ENCODE measurements at places on chromosomes 2 and 18.
A peak's percentile ranks its signal among the peaks of the same experiment; 100 is the strongest.

- no peak for DNase-seq
Observed at GRCh38 chr2:73020306-73020656, 51.2 kb downstream of the SFXN5 start.

DNA sequence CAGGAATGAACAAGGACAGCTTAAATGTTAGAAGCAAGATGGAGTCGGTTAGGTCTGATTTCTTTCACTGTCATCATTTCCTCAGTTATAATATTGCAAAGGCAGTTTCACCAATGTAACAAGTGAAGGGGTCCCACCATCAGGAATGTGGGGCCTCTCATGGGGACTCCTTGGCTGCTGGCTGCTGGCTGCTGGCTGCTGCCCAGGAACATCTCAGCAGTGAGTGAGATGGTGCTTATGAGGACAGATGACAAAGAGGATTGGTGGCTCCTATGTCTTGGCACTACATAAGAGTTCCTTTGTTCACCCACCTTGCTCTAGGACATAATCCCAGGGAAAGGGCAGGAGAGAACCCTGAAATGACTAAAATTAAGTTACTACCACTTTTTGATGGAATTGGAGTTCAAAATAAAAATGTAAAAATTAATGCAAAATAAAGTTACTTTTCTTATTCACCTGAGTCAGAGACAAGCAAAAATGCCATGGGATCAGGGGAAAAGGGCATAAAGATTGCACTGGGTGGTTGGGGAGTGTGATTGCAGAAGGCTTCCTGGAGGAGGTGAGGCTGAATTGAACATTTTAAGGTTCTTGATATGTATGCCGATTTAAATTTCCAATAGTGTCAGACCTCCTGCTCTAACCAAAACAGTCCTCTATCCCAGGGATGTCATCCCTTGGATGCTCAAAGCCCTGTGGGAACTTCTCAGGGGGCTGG lies 23.4 kb downstream of the TMEM177 start:
- DNase-seq, result no peak

DNA sequence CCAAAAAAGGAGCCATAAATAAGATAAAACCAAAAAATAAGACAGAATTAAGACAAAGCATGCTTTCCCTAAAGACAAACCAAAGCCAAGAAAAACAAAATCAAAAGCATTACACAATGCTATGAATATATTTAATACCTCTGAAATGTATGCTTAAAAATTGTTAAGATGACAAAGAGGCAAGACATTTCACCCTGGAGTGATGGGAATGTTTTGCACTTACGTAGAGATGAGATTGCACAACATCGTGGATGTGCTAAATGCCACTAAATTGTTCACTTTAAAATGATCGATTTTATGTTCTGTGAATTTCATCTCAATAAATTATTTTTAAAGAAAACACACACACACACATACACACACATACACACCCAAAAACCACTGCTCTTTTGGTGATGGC lies 386.6 kb upstream of the KLHL29 start:
- no peak for DNase-seq

GRCh38 chr2:45435316-45435715 lies 175.8 kb downstream of the SRBD1 start:
- DNase-seq, result no peak

DNA sequence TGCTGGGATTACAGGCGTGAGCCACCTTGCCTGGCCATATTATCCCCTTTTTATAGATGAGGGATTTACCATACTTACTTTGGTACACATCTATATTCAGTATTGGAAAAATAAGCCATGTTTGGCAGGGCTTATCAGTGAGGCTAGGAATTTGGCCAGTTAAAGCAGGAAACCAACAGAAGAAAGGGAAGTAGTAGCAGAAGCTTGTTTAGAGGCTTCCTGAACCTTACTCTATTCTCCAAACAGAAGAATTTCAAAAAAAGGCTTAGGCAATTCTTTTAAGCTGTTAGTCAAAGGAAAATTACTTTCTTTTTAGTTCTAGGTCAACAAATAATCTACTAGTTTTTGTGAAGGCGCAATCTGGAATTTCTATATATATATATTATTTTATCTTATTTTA lies 3.2 kb upstream of the GLS start:
- no peak for DNase-seq

- peak; percentile 82 for DNase-seq
Observed at GRCh38 chr2:182715892-182716649, at the start of gene DNAJC10. TSS of gene DNAJC10 (plus strand) at chr2:182716257. CDS start at chr2:182718087, 1,830 bp downstream.

DNA sequence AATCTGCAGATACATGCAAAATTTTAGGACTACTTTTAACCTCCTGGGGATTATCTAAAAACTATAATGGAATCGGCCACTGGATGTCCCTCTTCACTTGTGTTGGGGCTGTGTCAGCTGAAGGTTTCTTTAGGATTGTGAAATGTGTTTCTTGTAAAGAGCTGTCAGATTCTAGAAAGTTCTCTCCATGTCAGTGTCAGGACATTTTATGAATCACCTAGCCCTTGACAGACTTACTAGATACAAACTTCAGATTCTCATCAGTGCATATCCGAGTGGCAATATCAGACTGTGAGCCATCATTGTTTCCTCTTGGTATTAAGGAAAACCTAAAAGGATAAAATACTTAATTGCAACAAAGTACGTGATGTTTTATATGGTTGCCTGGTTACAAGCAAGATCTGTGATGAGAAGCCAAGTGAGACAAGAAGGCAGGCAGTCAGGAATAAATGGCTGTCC lies 107.3 kb downstream of the CPS1 start:
- no peak for DNase-seq

DNA sequence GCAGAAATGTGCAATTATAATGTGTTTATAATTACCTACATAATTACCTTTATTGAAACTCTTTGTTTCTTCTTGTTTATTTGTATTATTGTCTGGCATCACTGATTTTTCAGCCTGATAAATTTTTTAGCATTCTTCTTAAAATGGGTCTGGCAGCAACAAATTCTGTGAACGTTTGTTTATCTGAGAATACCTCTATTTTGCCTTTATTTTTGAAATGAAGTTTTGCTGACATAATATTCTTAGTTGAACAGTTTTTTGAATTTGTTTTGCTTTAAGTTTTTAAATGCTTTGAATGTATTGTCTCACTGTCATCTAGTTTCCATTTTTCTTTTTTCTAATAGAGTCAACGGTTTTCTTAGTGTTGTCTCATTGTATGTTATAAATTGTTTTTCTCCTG lies 1152.0 kb upstream of the CDH2 start:
- DNase-seq, result no peak

Measured in T-helper 2 cell (primary cell).